ENCODE measurements at places on chromosomes 5 and 9.

DNA sequence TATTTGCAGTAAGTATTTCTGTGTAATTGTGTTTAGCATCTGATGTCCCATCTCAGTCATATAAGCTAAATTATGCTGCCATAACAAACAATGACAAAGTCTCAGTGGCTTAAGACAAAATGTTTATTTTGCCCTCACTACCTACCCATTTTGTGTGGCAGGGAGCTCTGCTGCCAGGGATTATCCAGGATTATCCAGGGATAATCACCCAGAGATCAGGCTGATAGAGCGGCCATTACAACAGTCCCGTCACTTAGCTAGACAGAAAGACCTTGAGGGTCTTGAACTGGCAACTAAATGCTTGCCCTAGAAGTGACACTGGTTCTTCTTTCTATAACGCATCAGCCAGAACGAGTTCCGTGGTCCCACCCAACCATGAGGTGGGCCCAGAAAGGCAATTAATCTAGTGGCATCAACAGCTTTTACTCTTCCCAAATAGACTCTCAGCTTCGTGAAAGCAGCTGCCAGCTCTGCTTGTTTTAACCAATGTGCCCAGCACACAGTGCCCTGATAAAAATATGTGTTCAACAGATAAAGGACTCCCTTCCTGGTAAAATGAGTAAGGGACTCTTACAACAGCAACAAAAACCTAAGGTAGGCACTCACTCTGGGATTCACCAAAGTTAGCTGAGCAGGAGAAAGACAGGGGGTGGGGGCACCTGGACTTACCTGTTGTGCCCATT lies 22.8 kb downstream of the CCDC69 start:
- no peak for DNase-seq

GRCh38 chr5:11494340-11494739 lies 409.9 kb downstream of the CTNND2 start:
- no peak for DNase-seq

GRCh38 chr5:120538149-120538548 lies 74.0 kb downstream of the PRR16 start:
- no peak for DNase-seq

DNA sequence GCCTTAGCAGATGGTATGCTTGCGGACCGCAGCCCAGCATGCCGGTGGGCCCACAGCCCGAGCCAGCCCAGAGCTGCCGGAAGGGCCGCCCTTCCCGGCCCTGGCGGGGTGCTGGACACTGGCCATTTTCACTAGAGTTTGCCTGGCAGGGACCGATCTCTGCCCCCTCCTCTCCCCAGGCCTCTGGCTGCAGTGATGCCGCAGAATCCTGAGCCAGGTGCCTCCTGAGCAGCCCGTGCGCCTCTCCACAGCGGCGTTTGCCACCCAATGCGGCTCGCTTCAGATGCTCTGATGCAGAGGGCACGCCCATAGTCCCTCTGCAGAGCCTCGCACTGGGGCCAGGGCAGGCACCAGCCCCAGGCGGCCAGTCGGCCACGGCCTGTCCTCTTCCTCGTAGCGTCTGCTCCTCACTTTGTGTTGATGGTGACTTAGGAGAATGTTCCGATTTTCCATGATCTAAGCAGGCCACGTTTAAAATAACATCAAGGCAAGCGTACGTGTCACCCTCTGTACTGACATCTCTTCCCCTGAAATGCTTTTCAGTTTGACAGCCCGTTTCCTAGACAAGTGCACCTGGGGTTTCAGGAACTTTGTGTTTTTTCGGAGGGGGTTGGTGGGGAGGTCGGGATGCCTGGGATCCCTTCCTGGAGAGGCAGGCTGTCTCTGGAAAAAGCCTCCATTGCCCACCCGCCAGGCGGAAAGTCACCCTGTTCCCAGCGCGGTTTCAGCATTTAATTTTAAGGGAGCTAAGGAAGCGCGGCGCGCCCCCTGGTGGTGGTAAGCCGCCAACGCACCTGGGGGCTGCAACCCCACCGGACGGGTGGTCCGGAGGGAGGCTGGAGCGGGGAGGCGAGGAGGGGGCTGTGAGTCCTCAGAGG lies 29.8 kb upstream of the HMCN2 start:
- peak; percentile 50 for DNase-seq

- no peak for DNase-seq
Measured at GRCh38 chr5:174719793-174720611, 4.4 kb upstream of the MSX2 start.

DNA sequence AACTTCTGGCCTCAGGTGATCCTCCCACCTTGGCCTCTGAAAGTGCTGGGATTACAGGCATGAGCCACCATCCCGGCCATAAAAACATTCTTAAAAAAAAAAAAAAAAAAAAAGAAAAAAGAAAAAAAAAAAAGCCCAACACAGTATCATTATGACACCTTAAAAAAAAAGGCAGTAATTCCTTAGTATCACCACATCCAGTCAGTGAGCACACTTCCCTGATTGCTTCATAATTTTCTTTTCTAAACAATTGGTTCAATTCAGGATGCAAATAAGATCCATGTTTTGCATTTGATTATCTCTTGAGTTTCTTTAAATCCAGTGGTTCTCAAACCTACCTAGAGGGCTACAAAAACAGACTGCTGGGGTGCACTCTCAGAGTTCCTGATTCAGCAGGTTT lies 182.5 kb downstream of the CDK5RAP2 start:
- DNase-seq, result no peak

DNA sequence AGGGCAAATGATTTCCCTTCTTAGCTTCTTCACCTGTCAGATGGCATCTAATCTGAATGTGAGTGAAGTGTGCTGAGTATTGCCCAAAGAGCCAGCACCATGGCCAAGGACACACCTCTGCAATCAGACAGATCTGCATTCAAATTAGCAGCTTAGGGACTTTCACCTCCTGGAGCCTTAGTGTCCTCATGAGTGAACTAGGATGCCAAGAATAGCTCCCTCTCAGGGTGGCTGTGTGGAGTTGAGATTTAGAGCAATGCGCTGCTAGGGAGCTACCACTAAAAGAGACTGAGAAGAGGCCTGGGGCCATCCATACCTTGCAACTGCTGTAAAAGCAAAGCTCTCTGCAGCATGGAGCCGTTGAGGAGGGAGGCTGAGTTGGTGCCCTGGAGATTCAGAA lies 1.4 kb downstream of the CIZ1 start:
- no peak for DNase-seq

DNA sequence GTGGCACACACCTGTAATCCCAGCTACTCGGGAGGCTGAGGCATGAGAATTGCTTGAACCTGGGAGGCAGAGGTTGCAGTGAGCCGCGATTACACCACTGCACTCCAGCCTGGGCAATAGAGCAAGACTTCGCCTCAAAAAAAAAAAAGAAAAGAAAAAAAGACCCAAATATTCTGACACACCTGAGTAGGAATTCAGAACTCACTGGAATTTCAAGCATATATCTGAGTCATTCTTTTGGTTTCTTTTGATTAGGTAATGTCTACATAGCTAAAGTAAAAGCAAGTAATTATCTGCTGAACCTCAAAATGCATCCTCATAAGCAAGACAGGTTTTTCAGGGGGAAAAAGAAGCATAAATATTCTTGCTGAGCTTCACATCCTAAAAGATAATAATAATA lies 35.9 kb downstream of the ANKRD31 start:
- DNase-seq, result no peak

DNA sequence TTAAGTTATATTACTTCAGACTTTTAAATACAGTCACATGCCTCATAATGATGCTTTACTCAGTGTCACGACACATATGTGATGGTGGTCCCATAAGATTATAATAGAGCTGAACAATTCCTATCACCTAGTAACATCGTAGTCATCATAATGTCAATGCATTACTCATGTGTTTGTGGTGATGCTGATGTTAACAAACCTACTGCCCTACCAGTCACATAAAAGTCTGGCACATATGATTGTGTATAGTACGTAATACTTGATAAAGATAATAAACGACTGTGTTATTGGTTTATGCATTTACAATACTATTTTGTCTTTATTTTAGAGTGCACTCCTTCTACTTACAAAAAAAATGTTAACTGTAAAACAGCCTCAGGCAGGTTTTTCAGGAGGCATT lies 103.7 kb downstream of the PAM start:
- DNase-seq, result no peak

DNA sequence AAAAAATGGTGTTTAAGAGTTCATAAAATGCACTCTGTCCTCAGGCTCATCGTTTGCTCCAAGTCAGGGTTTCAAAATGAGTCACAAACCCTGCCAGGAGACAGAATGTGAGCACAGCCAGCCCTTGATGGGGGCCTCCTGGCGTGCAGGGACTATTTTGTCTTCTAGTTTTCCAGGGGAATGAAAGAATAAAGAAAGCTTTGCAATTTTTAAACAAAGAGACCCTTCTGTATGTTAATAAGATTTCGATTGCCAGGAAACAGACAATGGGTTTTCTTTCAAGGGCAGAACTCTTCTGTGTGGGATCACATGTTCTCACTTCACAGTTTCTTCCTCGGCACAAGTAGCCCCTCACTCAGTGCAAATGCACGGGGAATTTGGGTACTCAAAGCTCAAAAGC lies 121.4 kb upstream of the C6 start:
- no peak for DNase-seq

GRCh38 chr9:33765411-33765810 lies 29.9 kb upstream of the PRSS3 start:
- DNase-seq, result no peak

DNA sequence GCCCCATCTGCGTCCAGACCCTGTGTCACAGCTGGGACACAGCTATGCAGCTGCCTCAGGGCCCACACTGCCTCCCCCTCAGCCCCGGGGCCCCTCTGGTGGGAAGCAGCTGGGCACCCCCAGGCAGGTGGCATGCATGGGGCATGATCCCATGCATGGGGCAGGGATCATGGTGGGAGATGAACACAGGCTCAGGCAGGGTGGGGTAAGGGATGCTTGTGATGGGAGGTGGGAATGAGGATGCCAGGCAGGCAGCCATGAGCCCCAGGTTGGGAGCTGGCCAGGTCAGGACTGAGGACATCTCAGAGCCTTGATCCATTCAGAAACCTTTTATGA lies 19.7 kb downstream of the EEIG1 start:
- DNase-seq, result no peak

- no peak for DNase-seq
Measured at GRCh38 chr9:121725008-121725775, 73.8 kb downstream of the DAB2IP start.

GRCh38 chr5:128596071-128596470 lies 58.0 kb upstream of the FBN2 start:
- no peak for DNase-seq

DNA sequence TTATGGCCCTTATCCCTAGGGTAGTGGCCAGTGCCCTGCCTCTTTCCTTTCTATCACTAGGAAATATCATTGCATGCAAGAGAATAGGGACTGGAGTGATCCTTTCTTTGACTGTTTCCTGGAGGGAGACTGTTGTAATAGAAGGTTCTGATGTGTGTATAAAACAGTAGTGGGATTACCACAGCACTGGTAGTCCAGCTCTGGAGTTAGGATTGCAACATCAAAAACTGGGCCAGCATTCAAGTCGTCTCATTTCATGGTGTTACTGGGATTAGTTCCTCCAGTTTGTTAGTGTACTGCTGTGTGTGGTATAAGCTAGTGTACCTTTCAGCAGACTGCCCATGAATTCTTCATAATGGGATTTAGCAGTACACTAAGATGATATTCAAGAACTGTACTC lies 45.8 kb downstream of the KIAA1958 start:
- DNase-seq, result no peak

DNA sequence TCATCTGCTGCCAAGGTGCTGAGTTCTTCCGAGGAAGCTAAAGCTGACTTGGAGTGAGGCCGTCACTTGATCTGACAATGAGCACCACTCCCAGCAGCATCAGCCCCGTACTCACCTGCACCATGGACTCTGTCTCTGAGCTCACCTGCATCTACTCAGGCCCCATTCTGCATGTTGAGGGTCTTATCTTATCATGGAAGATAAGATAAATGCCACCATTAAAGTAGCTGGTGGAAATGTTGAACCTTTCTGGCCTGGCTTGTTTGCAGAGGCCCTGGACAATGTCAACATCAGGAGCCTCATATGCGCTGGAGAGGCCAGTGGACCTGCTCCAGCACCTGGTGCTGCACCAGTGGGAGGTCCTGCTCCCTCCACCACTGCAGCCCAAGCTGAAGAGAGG lies 35.0 kb upstream of the HMGCS1 start:
- DNase-seq, result no peak

DNA sequence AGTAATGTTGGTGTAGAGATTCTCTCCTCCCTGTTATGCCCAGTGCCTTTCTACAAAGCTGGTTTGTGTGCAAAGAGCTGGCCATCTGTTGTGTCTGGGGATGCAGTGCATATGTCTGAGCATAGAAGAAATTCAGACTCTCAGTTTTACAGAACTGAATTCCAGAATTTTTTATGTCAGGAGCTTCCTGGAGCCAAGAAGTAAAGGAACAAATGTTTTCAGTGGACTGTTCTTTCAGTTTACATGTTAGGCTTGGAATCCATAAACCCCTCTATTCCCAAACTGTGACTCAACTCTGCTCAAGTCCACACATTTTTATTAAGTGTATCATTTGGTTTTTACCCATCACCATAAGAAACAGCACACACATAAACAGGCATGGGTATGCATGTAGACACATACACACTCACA lies 366.0 kb downstream of the BRINP1 start:
- no peak for DNase-seq

DNA sequence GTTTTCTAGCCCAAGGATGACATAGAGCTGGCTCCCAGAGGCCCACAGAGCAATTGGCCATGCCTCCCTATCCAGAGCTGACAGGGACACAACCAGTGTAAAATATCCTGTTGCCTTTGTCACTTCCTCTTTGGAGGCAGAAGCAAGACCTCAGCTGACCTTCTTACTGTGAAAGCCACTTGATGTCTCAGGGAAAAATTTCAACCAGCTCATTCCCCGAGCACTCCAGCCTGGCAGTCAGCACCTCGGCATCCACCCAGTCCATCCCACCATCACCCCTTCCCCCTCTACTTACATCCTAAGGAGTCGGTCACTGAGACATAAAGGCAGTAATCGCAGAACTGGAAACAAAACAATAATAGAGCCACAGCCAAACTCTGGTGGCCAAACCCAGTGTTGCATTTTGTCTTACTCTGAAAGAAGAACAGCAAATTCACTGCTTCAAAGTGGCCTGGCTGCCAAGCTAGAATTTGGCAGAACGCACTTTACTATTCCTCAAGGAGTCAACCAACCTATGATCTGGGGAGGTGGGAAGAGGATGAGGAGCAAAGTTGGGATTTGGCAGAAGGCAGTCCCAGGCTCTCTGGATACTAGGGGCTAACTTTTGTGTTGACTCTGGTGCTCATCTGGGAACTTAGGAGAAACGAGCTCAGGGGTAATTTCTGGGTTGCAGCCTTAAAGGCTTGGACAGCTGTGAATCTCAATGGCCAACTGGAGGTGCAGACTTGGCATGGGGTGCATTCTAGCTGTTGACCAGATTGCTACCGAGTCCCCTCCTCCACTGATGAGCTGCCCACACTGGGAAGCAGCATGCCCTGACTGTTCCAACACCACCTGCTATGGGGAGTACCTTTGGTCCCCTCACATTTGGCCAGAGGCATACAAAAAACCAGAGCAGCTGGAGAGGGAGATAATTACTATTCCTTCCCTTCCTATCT lies 13.6 kb downstream of the NIPAL4 start:
- no peak for DNase-seq

Measured in T follicular helper cell (primary cell).